Activated gamma-delta T cell treated with Interleukin-2 at 50 U/mL for 16 hours (primary cell): ENCODE measurements at places on chromosomes 7 and 10.

DNA sequence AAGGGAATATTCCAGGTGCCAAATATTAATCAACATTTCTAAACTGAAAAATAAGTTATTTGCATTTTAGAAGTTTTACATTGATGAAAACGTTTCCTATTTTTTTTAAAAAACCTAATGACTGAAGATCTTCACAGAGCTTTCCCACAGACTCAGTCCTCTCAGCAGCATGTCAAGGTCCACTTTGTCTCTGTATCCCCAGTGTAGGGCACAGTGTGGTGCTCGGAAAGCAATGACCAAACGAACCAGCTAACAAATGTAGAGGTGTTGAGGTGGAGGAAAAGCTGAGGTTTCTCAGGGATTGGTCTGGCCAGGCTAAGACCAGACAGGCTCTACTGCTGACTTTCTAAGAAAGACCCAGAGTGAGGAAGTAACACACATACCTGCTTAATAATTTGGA is 202.2 kb upstream of the CDCA7L start:
- no peak for DNase-seq

DNA sequence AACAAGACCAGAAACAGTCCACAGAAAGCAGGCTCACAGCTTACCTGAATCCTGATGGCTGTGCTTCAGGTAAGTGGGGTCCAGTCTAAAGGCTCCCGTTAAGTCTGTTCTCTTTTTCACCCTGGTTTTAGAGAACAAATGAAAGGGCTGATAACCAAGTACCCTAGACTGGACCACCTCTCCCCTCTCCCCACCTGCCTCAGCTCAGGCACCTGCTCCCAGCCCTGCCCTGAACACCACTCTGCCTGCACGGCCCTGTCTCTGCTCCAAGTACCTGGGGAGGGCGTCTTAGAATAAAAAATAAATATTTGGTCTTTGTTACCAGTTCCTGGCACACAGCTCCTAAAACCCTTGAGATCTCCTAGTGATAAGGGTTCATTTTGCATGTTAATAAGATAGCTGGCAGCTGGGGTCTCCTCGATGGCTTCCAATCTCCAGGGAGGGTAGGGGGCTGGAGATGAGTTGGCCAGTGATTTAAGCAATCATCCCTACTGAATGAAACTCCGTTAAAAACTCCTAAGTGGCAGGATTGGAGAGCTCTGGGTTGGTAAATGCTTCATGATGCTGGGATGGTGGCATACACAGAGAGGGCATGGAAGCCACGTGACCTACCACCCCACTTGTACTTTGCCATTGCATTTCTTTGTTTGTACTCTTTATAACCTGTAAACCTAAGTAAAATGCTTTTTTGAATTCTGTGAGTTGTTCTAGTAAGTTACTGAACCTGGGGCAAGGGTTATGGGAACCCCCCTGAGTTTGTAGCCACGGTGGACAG is 29.8 kb upstream of the FIGNL1 start:
- no peak for DNase-seq

DNA sequence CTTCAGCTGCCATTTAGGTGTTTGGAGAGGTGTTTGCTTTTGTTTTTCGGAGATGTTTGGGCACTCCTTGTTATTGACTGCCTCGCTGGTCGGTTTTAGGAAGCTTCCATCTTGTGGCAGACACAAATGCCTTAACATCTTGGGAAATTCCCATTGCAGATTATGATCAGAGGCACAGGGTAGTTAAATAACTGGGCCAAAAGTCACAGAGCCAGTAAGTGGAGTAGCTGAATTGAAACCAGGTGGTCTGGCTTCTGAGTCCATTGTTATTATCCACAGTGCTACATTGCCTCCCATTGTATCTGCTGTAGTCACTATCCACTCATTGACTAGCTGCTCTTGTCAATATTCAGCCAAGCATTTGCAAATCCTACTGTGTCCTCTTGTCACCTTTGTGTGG is 138.2 kb upstream of the PLPP4 start:
- no peak for DNase-seq

DNA sequence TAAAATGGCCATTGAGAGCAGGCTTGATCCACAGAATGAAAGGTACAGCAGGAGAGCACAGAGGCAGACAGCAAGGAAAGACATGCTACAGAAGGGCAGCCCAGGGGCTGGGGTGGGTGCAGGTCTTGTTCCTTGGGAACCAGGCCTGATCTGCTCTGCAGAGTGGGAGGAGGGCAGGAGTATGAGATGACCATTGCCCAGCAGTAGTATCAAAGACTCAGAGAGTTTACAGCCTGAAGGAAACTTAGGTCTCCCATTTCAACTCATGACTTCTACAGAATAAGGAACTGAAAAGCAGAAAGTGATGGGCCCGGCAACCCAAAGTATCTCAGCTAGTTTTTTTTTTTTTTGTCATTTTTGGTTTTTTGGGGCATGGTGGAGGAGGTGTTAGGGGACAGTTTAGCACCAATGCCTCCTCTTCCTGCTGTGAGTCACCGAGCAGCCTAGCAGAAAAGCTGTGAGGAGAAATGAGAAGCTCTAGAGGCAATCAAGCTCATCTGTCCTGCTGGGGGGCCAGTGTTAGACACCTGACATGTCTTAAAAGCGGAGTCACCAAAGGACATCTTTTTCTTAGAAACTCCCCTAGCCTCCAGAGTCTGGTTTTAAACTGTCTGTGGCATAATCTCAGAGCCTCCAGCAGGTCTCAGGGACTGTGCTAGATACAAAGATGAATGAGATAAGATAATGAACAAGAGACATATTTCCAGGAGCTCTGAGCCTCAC is 34.3 kb upstream of the HERPUD2 start:
- DNase-seq, result peak; percentile 62

DNA sequence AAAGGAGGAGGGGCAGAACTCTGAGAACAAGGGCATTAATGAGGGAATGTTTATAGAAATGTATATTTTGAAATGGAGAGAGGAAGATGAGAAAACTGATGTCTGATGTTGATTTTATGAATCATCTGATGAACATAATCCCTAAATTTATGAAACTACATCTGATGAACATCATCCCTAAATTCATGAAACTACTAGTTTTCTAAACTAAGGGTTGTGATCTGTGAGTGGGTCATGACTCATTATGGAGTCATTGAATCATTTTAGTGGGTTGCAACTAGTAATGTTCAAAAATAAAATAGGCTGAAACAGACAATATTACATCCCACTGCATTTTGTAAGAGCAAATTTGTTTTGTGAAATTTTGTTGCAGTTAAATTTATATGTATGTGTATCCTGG is 442.6 kb upstream of the TEX47 start:
- DNase-seq, result no peak

- no peak for DNase-seq
Measured at GRCh38 chr10:102872163-102872562, 2.9 kb downstream of the AS3MT start.

DNA sequence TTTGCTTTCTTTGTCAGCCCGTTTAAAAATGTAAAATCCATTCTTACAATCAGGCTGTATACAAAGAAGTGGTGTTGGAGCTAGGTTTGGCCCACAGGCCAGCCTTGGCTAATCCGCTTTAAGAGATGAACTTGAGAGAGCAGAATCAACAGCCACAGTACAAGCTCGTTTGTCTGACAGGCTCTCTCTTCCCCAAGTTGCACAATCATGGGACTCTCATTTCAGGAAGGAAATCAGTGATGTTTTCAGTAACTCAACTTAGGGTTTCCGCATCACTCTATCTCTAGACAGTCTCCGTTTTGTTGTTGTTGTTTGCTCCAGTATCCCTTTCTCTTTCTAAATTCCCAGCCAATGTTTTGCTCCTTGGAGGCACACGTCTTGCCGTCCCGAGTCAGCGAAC is 582.0 kb upstream of the MKI67 start:
- DNase-seq, result no peak

GRCh38 chr7:65233409-65234034 is 140.1 kb upstream of the ZNF92 start:
- DNase-seq, result no peak

- no peak for DNase-seq
Measured at GRCh38 chr10:119759832-119760231, 34.0 kb downstream of the INPP5F start.

DNA sequence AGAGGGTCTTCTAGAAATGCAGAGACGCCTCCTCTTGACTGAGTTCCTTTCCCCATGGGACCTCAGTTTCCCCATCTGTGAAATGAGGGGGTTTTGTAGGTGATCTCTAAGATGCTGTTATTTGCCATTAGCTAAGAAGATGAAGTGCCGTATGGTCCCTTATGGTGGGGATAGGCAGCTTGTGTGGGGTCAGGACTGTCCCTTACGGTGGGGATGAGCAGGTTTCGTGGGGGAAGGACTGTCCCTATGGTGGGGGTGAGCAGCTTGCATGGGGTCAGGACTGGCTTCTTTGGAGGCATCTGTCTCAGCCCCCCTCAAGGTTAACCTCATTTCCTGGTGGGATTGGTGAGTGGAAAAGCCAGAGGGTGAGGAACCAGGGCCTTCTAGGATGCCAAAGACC is 148.3 kb upstream of the GPR26 start:
- no peak for DNase-seq

DNA sequence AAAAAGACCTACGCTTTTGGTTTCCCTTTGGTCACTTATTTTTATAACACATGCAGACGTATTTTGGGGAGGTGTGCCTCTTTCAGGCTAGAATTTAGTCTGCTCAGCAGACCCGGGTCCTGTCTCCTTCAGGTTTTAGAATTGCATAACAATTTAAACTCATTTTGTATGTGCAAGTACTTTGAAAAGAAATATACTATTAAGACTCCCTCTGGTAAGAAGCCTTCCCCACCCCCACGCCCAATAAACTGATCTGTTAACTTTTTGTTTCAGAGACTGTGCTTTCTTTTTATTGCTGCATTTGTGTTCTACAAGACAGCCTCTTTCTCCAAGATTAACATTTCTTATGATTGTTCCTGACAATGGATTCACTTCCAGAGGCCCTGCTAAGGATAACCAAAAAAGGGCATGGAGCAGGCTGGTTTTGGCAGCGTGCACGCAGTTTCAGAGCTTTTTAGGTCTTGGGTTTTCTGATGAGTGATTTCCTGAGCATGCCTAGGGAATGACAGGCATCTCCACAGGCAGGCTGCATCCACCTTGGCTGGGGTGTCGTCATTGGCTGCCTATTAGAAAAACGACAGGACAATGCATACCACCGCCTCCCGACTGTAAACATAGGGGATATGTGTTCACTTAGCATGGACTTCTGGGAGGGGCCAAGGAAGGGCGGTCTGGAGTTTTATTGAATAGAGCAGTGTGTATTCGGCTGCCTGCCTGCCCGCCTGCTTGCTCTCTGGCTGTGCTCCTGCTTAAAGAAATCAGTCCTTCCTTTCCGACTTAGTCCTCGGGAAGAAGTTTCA is at the start of gene CALD1:
Gene CALD1 (plus strand): TSS at position 694 of the 800 bp plus-strand sequence. CDS start 88,100 bp downstream, outside the sequence.
- no peak for DNase-seq

DNA sequence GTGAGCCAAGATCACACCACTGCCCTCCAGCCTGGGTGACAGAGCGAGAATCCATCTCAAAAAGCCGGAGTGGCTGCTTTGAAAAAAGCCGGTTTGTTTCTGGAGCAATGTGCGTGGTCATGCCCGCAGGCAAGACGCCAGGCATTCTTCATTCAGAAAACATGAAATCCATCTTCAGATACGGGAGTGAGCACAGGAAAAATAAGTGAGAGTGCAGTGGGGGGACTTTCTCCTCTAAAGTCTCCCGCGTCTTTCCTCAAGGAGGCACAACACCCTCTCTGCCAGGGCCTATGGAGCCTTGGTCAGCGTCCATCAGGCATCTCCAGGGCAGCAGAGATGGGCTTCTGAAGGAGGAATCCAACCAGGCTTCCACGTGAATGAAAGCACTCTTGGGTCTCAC is 62.3 kb upstream of the DGKI start:
- DNase-seq, result no peak

- DNase-seq, result no peak
Measured at GRCh38 chr10:1648648-1649047, 88.7 kb downstream of the ADARB2 start.

DNA sequence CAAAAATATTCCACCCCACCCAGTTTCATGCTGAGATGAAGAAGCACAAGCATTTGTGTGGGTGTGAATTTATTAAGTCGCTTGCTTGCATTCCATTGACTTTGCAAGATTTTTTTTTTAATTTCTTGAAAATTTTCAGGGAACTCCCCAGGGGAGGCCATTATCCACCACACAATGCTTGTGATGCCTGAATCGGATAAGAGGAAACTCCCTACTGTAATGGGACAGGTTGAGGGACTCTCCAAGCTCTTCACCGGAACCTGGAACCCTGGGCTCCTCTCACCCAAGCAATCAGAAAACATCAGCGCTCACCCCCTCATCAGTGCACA is 153.6 kb upstream of the ZMIZ1 start:
- DNase-seq, result no peak

GRCh38 chr7:112129655-112130323 is 76.4 kb downstream of the DOCK4 start:
- no peak for DNase-seq

DNA sequence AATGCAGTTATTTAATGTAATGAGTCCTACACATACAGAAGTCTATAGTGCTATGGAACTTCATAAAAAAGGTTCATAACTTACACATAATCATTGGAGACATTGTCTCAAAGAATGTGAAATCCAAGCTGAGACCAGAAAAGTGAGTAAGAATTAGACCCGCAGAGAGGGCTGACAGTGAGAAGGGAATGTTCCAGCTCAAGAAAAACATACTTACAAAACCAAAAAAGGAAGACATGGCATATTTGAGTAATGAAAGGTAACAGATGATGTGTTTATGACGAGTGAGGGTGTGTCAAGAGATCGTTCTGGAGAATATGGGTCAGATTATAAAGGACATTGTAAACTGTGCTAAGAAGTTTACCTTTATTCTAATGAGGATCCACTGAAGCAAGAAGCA is 566.5 kb downstream of the ATRNL1 start:
- no peak for DNase-seq

GRCh38 chr10:54656643-54657042 is 144.4 kb downstream of the PCDH15 start:
- DNase-seq, result no peak
